Neural crest cell (in vitro differentiated cells): ENCODE measurements at places on chromosomes 3 and 15. TPM values are rescaled to one million over a fixed set of nuclear protein-coding genes. Genes with fewer than 3 reads are reported as not detected.

DNA sequence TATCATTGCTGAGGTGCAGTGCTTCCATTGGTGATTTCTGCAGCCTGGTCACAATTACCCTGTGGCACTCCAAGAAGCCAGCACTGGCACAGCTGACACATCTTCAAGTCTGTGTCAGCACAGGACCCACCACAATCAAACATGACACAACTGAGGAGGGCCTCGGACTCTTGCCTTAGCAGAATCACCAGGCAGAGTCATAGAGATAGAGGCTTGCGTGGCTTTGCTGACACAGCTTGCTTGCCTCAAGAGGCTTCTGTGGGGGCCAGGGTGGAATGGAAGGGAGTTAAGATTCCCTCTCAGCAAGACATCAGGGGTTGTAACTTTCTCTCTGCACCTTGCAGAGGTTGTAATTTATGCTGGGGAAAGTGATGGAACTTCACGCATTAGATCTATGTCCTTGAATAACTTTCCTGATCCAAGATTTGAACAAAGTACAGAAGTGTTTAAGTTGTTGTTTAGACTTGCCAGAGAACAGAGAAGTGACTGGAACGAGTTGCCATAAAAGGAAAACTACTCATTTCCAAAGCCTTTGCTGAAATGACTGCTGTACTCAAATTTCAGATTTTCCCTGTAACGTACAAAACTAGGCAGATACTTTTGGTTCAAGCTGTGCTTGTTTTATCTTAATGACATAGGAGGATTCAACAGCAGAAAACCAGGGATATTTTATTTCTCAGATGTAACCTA is 170.7 kb downstream of the DIPK2A start:
- H3K27me3 ChIP-seq = no peaks in the 10 kb centered on the region
- H3K27ac ChIP-seq = no peak overlapping the region
- peaks cover 9% of the 10 kb centered on the region for H3K4me1 ChIP-seq
- H3K4me3 ChIP-seq = no peak overlapping the region
- DNase-seq = no peak

DNA sequence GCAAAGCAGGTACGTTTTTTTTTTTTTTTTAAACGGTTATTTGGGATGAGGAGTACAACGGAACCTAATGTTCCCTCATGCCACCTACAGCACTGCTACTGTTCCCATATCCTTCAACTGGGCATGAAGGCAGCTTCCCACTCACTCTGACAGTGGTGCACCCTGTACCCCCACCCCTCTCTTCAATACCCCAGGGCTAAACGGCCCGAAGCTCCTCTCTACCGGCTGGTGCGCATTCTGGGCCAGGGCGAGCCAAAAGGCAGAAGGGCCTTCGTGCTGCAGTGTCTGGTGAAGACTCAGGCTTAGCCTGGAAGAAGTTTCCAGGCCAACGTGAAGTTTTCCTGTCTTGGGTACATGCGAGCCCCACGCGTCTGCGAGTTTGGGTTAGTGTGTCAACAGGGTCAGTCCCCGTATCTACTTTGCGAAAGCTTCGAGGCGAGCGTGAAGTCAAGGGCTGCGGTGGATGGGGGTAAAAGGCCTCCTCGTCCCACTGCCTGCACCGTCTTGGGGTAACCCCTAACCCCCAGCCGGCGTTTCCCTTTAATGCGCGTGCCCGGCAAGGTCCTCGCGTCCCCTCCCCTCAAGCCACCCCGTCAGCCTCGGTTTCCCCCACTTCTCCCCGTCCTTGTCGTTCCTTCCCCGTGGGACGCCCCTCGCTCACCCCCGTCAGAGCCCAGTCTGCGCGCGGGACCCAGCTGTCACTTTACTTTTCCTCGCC is 765 bp upstream of the UBE2E2 start:
- H3K4me1 ChIP-seq = peaks cover 11% of the 10 kb centered on the region
- H3K36me3 ChIP-seq = no peaks in the 10 kb centered on the region
- no peak for DNase-seq
- H3K27me3 ChIP-seq = peaks cover 51% of the 10 kb centered on the region
- H3K27ac ChIP-seq = peak overlapping the region; percentile 63
- peak overlapping the region; percentile 86 for H3K4me3 ChIP-seq

GRCh38 chr3:173139420-173139819 is 1.6 kb downstream of the SPATA16 start:
- no peaks in the 10 kb centered on the region for H3K36me3 ChIP-seq
- no peak overlapping the region for H3K4me3 ChIP-seq

EPM2AIP1 gene
- 27.9 and 30.1 TPM in 2 replicates for total RNA-seq

IL20RB gene
- total RNA-seq = 1.7 and 2.0 TPM in 2 replicates

ATP13A5 gene
- total RNA-seq = not detected in 2 replicates

GRCh38 chr3:11626084-11626463 is 17.6 kb downstream of the VGLL4 start:
- no peak overlapping the region for H3K4me3 ChIP-seq
- DNase-seq = no peak
- peaks cover 16% of the 10 kb centered on the region for H3K36me3 ChIP-seq
- H3K27me3 ChIP-seq = no peaks in the 10 kb centered on the region

DNA sequence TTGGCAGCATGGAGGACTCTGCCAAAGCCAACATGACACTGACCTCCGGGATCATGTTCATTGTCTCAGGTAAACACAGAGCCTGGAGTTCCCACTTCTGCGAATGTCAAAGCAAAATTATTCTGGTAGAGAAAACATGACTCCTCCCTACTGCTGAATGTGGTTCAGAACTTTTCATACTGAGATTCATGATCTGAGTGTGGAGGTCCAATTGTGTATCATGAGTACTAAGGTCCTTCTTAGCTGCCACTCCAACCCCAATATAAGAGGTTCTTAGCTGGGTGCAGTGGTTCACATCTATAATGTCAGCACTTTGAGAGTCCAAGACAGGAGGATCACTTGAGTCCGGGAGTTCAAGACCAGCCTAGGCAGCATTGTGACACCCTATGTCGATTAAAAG is 13.8 kb downstream of the CLDN18 start:
- H3K27me3 ChIP-seq = no peaks in the 10 kb centered on the region
- H3K4me1 ChIP-seq = no peaks in the 10 kb centered on the region
- H3K27ac ChIP-seq = no peak overlapping the region
- DNase-seq = no peak
- H3K4me3 ChIP-seq = no peak overlapping the region

DNA sequence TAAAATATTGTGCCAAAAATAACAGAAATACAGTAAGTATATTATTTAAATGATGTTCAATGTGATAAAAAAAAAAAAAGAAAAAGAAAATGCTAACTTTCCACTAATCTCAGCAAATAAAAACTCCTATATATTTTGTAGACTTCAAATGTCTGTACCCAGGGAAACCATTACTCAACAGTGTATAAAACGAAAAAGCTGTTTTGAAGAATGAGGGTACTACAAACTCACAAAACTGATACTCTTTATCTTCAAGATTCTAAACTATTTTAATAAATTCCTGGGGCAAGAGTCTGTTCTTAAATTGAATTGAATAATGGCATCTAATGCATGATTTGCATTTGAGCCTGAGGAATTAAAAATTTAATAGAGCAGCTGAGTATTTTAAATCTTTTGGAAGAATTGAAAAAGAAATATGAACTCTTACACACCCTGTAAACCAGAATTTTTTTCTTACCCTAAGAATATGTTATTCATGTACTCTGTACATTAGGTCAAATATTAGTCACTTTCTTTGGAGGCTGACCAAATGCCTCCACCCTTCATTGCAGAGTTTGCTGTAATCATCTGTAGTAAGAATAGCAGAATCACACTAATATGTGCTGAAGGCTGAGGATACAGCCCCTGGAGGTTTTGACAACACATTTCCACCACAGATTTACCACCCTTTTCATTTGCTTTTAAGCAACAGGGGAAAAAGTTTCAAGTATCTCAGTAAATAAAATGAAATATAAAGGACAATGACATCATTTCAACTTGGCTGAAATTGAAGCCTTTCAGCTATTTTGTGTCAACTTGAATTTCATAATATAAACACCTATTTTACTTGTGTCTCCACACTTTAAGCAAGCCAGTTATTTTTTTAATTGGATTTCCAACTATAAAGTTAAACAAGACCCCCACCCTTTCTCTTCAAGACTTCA is 79.7 kb downstream of the FBN1 start:
- no peak overlapping the region for H3K4me3 ChIP-seq
- H3K36me3 ChIP-seq = peaks cover 6% of the 10 kb centered on the region
- H3K27me3 ChIP-seq = no peaks in the 10 kb centered on the region

- no peaks in the 10 kb centered on the region for H3K27me3 ChIP-seq
- H3K4me1 ChIP-seq = peaks cover 8% of the 10 kb centered on the region
- no peak for DNase-seq
Measured at GRCh38 chr3:190591080-190591479, 77.2 kb downstream of the IL1RAP start.

GRCh38 chr3:10506696-10507095 is 1.3 kb upstream of the ATP2B2 start:
- H3K27me3 ChIP-seq = peaks cover 17% of the 10 kb centered on the region
- no peaks in the 10 kb centered on the region for H3K36me3 ChIP-seq
- no peak overlapping the region for H3K27ac ChIP-seq
- peaks cover 4% of the 10 kb centered on the region for H3K4me1 ChIP-seq
- H3K4me3 ChIP-seq = no peak overlapping the region

RBMS3 gene
- total RNA-seq = 34.5 and 35.4 TPM in 2 replicates

ENTPD3 gene
- total RNA-seq = not detected in 2 replicates

GRCh38 chr15:92407321-92407720 is 13.6 kb downstream of the ST8SIA2 start:
- H3K36me3 ChIP-seq = peaks cover 6% of the 10 kb centered on the region
- DNase-seq = no peak
- H3K27ac ChIP-seq = no peak overlapping the region
- no peaks in the 10 kb centered on the region for H3K27me3 ChIP-seq
- no peak overlapping the region for H3K4me3 ChIP-seq

FGF12 gene
- total RNA-seq = 3.0 and 4.0 TPM in 2 replicates

CSPG5 gene
- total RNA-seq = 21.9 and 23.3 TPM in 2 replicates

DNA sequence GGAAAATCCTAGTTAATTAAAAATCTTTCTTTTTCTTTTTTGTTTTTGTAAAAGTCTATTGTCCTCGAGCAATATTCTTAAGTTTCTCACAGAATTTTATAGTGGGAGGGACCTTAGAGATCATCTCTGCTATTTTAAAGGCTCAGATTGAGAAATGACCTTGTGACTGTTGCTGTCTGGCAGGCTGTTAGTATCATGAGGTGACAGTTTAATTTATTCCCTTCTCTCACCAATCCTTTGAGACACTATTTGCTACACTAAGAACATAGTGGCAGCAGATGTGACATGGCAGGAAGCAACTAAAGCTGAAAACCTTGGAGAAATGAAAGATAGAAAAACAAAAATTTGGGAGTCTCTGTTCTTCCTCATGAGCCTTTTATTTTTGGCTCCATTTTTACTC is 24.9 kb downstream of the APPL1 start:
- H3K4me1 ChIP-seq = no peaks in the 10 kb centered on the region
- H3K27ac ChIP-seq = no peak overlapping the region
- H3K36me3 ChIP-seq = peaks cover 6% of the 10 kb centered on the region
- DNase-seq = no peak

DNA sequence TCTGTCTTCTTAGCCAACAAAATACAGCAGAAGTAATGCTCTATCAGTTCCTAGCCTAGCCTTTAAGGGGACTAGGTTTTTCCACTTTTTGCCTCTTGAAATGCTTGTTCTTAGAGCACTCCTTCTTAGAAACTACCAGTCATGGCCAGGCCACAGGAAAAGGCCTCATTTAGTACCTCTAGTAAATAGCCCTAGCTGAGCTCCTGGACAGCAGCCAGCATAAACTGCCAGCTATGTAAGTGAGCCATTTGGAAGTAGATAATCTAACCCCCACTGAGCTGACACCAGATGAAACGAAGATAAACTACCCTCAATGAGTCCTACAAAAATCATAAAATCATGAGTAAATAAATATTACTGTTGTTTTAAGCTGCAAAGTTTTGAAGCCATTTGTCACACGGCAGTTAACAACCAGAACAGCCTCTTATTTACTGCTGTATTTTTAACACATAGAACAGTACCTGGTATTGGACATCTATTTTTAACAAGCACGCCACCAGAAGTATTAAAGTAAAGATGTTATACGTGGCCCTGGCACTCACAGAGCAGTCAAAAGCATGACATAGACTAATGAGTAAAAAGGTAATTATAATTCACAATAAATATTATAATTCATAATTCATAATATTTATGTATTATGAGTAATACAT is 12.0 kb downstream of the TBC1D5 start:
- no peak overlapping the region for H3K27ac ChIP-seq
- H3K4me1 ChIP-seq = no peaks in the 10 kb centered on the region
- H3K36me3 ChIP-seq = peaks cover 42% of the 10 kb centered on the region

DNA sequence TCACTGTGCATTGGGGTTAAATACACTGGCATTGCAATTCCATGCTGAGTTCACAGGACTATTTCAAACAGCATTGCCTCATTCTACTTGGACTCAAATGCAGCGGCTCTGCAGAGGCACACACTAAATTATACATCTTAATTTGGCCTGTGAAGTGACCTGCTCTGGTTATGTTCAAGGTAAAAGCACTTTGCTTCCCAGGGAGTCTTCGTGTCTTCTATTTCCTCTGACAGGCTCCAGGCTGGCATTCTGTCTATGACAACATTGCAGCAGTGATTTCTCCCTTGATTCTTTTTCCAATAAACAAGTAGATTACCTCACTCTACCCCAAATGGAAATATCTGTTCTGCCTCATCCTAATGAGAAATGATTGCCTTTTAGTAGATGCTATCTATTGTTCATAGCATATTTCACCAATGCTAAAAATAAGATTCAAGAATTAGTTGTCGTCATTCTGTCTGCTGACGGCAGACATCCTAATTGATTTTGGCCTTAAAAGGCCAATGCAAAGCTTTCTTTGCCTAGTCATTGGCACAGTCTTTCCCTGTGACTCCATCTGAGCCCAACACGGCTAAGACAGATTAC is 33.8 kb downstream of the FMN1 start:
- no peak overlapping the region for H3K4me3 ChIP-seq
- no peaks in the 10 kb centered on the region for H3K4me1 ChIP-seq
- no peak for DNase-seq
- H3K27ac ChIP-seq = no peak overlapping the region
- no peaks in the 10 kb centered on the region for H3K36me3 ChIP-seq
